ENCODE measurements at places on chromosomes 3 and 15.

GRCh38 chr15:76075046-76075445 lies 15.3 kb downstream of the TMEM266 start:
- DNase-seq, result no peak

GRCh38 chr3:160217675-160218074 lies 7.5 kb upstream of the C3orf80 start:
- DNase-seq, result no peak

- DNase-seq, result no peak
Measured at GRCh38 chr3:171991166-171991565, 48.2 kb upstream of the FNDC3B start.

GRCh38 chr3:171789759-171790505 lies 20.4 kb downstream of the PLD1 start:
- no peak for DNase-seq

- no peak for DNase-seq
Measured at GRCh38 chr3:181913254-181913653, 201.5 kb downstream of the SOX2 start.

- no peak for DNase-seq
Measured at GRCh38 chr3:49654955-49655556, 19.1 kb upstream of the APEH start.

GRCh38 chr3:59381282-59381681 lies 331.5 kb upstream of the CFAP20DC start:
- no peak for DNase-seq

GRCh38 chr3:111668888-111669488 lies 73.8 kb upstream of the ZBED2 start:
- no peak for DNase-seq

DNA sequence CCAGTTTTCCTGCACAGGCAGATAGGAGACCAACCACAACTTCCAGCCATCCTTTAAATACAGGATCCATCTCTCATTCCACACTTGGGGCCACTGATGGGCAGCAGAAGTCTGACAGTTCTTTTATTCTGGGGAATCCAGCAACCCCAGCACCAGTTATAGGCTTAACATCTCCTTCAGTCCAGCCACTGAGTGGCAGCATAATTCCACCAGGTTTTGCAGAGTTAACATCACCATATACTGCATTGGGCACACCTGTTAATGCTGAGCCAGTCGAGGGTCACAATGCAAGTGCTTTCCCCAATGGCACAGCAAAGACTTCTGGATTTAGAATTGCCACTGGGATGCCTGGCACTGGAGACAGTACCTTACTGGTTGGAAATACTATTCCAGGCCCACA lies 2.9 kb downstream of the NPAP1 start:
- DNase-seq, result no peak

GRCh38 chr3:99607151-99607550 lies 31.2 kb upstream of the COL8A1 start:
- DNase-seq, result no peak

DNA sequence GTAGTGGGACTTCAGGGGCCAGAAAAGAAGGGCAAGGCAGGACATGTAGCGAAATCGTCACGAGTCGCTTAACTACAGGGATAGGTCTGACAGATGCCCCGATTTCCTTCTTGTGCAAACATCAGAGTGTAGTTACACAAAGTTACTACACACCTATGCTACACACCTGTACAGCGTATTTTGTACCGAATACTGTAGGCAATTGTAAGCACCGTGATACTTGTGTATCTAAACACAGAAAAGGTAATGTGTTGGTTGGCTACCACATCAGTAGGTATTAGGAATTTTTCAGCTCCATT lies 515 bp upstream of the MTHFS start:
- no peak for DNase-seq

GRCh38 chr3:170699158-170700053 lies 113.5 kb upstream of the SLC7A14 start:
- DNase-seq, result no peak

All from stimulated activated CD8-positive, alpha-beta memory T cell treated with anti-CD3 and anti-CD28 coated beads, Interleukin-4, amount 100 ng/mL, for 1 hour (primary cell).